ENCODE measurements at places on chromosomes 12 and 14.
A peak's percentile ranks its signal among the peaks of the same experiment; 100 is the strongest.

DNA sequence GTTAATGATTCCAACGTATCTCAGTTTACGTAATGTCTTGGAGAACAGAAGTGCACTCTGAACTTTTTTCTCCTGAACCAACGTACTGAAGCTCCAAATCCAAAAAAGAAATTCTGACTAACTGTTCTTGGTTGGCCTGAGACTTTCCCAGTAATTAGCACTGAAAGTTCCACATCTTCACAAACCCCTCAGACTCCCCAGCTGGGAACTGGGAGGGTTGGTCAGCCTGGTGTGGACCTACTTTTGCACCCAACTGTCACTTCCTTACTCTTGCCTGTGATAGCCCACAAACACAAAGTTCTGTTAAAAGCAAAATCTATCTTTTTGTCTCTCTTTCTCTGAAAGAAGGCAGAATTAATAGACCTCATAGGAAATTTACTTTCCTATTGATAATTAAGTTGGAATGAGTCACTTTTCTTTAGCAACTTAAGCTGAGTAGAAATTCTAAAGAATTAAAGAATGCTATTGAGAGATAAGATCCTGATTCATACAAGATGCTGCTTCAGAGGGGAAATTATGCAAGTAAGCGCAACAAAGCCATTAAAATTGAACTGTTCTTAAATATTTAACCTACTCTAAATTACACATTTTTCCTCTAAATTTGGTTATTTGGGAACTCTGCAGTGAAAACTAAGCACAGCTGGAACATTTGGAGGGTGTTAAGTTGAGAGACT is 155.0 kb downstream of the EPS8 start:
- H3K36me3 ChIP-seq, result no peaks in the 10 kb centered on the region
- no peak overlapping the region for H3K27ac ChIP-seq
- H3K4me3 ChIP-seq, result no peak overlapping the region
- DNase-seq, result no peak
- no peaks in the 10 kb centered on the region for H3K27me3 ChIP-seq

GRCh38 chr12:3061501-3062215 is 15.5 kb upstream of the TSPAN9 start:
- peaks cover 3% of the 10 kb centered on the region for H3K27me3 ChIP-seq
- no peak for DNase-seq
- no peak overlapping the region for H3K27ac ChIP-seq
- H3K4me3 ChIP-seq, result no peak overlapping the region

GRCh38 chr12:102542816-102543440 is 62.6 kb upstream of the IGF1 start:
- H3K27ac ChIP-seq, result no peak overlapping the region
- DNase-seq, result no peak
- no peaks in the 10 kb centered on the region for H3K4me1 ChIP-seq
- H3K4me3 ChIP-seq, result no peak overlapping the region
- peaks cover 9% of the 10 kb centered on the region for H3K27me3 ChIP-seq
- no peaks in the 10 kb centered on the region for H3K36me3 ChIP-seq

GRCh38 chr12:3564861-3565260 is 73.9 kb downstream of the PRMT8 start:
- no peaks in the 10 kb centered on the region for H3K27me3 ChIP-seq
- H3K27ac ChIP-seq, result no peak overlapping the region
- no peak overlapping the region for H3K4me3 ChIP-seq

DNA sequence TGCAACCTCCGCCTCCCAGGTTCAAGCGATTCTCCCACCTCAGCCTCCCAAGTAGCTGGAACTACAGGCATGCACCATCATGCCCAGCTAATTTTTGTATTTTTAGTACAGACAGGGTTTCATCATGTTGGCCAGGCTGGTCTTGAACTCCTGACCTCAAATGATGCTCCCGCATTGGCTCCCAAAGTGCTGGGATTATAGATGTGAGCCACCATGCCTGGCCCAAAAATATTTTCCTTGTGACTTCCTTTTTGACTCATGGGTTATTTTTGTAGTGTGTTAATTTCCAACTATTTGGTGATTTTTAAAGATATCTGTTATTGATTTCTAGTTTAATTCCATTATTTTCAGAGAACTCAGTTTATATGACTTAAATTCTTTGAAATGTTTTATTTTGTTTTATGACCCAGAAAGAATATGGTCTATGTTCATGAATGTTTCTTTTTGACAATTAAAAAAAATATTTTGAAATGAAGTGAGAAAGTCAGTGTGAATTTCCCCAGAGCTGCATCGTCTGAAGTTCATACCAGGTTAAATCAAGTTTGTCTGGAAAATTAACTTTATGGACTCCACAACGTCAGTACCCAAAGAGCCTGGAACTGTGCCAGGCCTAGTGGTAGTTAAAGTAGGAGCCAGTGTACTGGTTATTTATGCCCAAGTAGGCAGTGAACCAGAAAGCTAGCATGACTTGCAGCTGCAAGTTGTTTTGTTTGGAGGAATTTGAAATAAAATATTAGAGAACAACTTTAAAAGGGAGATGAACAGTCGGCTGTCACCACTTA is 2.8 kb upstream of the CDKL1 start:
- no peak for DNase-seq
- H3K4me1 ChIP-seq, result peaks cover 11% of the 10 kb centered on the region
- no peak overlapping the region for H3K27ac ChIP-seq
- no peaks in the 10 kb centered on the region for H3K36me3 ChIP-seq
- H3K4me3 ChIP-seq, result no peak overlapping the region
- H3K27me3 ChIP-seq, result no peaks in the 10 kb centered on the region

GRCh38 chr12:23493672-23494071 is 455.8 kb downstream of the SOX5 start:
- no peak overlapping the region for H3K4me3 ChIP-seq
- DNase-seq, result no peak
- no peaks in the 10 kb centered on the region for H3K36me3 ChIP-seq
- no peaks in the 10 kb centered on the region for H3K4me1 ChIP-seq
- no peak overlapping the region for H3K27ac ChIP-seq
- H3K27me3 ChIP-seq, result no peaks in the 10 kb centered on the region

GRCh38 chr12:15534322-15534721 is 212.0 kb downstream of the PTPRO start:
- H3K4me3 ChIP-seq, result peak overlapping the region; percentile 38
- H3K27ac ChIP-seq, result peak overlapping the region; percentile 60
- peaks cover 16% of the 10 kb centered on the region for H3K4me1 ChIP-seq

- DNase-seq, result no peak
- H3K27ac ChIP-seq, result no peak overlapping the region
- H3K27me3 ChIP-seq, result no peaks in the 10 kb centered on the region
Measured at GRCh38 chr14:73437206-73437605, 21.1 kb downstream of the NUMB start.

DNA sequence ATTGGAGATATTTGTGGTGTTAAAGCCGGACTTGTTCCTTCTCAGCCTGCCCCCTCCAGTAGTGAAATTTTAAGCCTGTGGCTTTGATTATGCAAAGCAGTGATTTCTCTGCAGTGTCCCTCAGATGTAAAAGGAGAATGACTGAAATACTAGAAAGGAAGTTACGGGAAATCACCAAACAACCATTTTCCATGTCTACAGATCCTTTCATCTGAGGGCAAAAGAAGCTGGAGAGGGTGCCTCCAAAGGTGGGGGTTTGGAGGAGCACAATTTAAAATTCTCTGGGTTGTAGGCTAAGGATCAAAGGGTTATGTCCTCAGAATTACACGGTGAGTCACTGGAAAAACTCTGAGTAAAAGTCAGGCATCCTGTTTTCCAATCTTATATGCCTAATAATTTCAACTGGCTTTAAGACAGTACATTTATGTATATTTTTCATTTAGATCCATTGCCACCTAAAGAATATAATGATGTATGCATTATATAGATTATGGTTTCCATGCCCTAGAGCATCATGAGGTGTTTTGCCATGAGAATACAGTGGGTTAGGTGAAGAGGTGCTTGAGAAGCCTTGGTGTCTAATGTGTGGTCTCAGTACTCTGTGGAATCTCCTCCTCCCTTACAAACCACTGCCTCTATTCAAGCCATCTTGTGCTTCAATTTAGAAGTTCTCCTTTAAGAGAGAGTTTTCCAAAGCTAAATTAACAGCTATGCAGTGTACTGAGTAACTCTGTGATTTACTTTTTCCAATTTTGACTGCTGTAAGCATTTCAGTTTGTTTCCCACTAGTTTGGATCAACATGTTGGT is 362.1 kb downstream of the RAD51B start:
- no peak overlapping the region for H3K27ac ChIP-seq
- DNase-seq, result no peak
- no peaks in the 10 kb centered on the region for H3K27me3 ChIP-seq
- H3K36me3 ChIP-seq, result no peaks in the 10 kb centered on the region
- peaks cover 4% of the 10 kb centered on the region for H3K4me1 ChIP-seq

DNA sequence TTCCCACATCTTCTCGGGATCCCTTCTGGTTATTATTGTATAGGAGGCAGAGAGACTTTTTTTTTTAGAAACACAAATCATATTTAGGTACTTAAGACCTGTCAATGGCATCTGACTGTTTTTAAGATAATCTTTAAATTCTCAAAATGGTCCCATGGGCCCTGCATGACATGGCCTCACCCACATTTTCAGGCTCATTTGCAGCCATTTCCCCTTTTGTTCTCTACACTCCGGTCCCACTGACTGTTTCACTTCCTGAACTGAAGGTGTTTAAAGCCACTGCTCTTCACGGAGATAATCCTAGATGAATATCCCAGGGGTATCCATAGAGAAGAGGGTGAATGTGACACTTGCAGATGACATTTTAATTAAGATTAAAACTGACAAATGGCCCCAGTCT is 12.3 kb upstream of the C12orf71 start:
- H3K4me3 ChIP-seq, result no peak overlapping the region
- no peaks in the 10 kb centered on the region for H3K27me3 ChIP-seq
- H3K27ac ChIP-seq, result peak overlapping the region; percentile 58
- peak; percentile 57 for DNase-seq
- no peaks in the 10 kb centered on the region for H3K36me3 ChIP-seq

DNA sequence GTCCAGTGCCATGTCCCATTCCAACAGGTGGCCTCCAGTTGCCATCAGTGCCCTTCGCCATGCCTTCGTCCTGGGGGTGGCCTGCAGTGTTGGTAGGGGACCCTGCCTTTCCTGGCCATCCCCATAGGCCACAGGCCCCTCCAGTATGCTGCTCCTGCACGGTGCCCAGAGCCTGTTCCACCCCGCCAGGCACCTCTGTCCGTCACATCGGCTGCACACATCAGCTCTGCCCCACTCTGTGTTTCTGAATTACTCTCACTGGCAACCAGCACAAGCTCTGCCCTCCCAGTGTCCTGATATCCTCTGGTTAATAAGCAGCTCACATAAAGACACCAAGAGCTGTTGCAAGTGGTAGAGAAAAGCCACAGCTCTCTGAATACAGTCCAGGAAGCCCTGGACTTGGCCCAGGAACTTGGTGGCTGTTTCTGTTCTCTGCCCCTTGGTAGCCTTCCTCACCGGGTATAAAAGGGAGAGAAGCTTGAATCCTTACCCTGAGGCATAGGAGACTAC is 31.3 kb upstream of the ATP2A2 start:
- no peaks in the 10 kb centered on the region for H3K4me1 ChIP-seq
- H3K27me3 ChIP-seq, result no peaks in the 10 kb centered on the region
- no peaks in the 10 kb centered on the region for H3K36me3 ChIP-seq
- H3K27ac ChIP-seq, result no peak overlapping the region
- no peak overlapping the region for H3K4me3 ChIP-seq

DNA sequence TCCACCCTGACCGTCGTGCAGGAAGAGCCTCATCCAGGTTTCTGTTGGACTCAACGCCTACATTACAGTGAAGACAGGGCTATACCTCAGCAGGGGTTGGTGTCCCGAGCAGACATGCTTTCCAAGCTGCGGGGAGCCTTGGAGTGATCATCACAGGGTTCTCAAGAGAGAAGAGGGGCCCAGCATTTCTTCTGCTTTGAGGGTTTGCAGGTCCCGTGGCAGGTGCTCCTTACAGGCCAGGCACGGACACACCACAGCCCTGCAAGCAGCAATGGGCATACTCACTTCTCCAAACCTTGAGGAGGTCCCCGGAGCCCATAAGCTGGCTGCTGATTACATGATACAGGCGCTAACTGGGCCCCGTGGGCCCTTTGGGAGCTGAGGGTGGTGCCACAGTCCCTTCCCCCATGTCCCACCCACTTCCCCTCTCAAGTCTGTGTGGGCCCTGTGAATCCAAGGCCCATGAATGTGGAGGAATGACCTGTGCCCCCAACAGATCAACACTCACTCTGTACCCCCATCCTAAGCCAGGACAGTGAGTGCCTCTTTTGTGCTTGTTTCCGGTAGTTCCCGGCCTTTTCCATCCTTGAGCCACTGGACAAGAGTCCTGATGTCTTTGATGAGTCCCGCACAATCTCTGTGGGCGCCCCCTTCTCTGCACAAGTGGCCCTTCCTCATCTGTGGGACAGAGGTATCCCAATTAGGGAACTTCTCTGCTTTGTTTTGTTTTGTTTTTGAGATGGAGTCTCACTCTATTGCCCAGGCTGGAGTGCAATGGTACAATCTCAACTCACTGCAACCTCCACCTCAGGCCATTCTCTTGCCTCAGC is 1.1 kb downstream of the AQP2 start:
- no peaks in the 10 kb centered on the region for H3K36me3 ChIP-seq
- no peak overlapping the region for H3K4me3 ChIP-seq
- peaks cover 22% of the 10 kb centered on the region for H3K27me3 ChIP-seq
- H3K4me1 ChIP-seq, result peaks cover 8% of the 10 kb centered on the region

DNA sequence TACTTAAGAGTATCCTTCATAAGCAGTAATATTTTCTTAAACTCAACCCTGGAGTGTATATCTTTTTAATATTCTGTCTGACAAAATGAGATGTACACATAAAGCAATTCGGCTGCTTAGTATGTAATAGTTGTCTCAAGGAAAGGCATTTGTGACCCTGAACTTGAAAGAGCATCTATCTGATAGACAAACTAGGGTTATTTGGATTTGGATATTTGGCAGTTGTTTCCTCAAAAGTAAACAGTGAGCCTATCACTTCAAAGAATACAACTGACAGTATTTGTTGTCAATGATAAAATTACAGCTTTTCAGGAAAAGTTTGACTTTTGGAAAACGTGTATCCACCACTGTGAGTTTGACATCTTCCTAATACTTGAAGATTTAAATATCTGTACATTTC is 123.4 kb downstream of the TGFB3 start:
- no peak for DNase-seq
- no peaks in the 10 kb centered on the region for H3K27me3 ChIP-seq
- no peaks in the 10 kb centered on the region for H3K36me3 ChIP-seq
- no peaks in the 10 kb centered on the region for H3K4me1 ChIP-seq

- no peaks in the 10 kb centered on the region for H3K4me1 ChIP-seq
- no peak overlapping the region for H3K4me3 ChIP-seq
Measured at GRCh38 chr14:103378038-103378854, 7.0 kb upstream of the MARK3 start.

GRCh38 chr12:124512667-124513296 is 54.6 kb downstream of the NCOR2 start:
- H3K27me3 ChIP-seq, result no peaks in the 10 kb centered on the region
- H3K27ac ChIP-seq, result no peak overlapping the region
- DNase-seq, result no peak
- no peaks in the 10 kb centered on the region for H3K4me1 ChIP-seq

- no peaks in the 10 kb centered on the region for H3K27me3 ChIP-seq
- no peak for DNase-seq
- no peak overlapping the region for H3K27ac ChIP-seq
- H3K36me3 ChIP-seq, result no peaks in the 10 kb centered on the region
- no peaks in the 10 kb centered on the region for H3K4me1 ChIP-seq
Measured at GRCh38 chr12:25594376-25594775, 41.3 kb upstream of the LMNTD1 start.

- peaks cover 23% of the 10 kb centered on the region for H3K4me1 ChIP-seq
- DNase-seq, result peak; percentile 32
- H3K27me3 ChIP-seq, result no peaks in the 10 kb centered on the region
Measured at GRCh38 chr12:24730489-24730896, 218.4 kb downstream of the BCAT1 start.

Data from B cell (primary cell).